Stimulated activated CD4-positive, alpha-beta T cell treated with anti-CD3 and anti-CD28 coated beads, Interleukin-15, amount 100 ng/mL, for 48 hours (primary cell): ENCODE measurements at places on chromosomes 12 and 14.

- DNase-seq = no peak
These were observed 15.3 kb upstream of the BCL7A start for GRCh38 chr12:122006186-122006926.

- DNase-seq = peak; percentile 79
These were observed 28.8 kb downstream of the RPGRIP1 start for GRCh38 chr14:21308479-21309237.

DNA sequence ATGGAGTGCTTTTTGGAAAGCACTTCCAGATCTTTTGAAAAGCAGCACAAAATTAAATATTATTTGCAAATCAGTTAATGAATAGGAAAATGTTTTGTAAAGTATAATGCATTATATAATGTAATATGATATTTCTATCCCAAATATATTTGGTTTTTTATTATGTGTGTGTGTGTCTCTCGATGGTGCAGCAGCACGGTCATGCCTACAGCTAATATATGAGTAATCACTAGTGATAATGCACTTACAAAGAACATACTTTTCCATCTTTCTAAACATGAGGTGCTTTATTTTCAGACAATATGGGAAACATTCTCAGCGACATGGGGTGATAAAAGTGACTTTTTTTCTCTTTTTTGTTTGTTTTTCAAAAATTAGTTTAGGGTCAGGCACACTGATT, 1.3 kb upstream of the EEA1 start:
- no peak for DNase-seq

DNA sequence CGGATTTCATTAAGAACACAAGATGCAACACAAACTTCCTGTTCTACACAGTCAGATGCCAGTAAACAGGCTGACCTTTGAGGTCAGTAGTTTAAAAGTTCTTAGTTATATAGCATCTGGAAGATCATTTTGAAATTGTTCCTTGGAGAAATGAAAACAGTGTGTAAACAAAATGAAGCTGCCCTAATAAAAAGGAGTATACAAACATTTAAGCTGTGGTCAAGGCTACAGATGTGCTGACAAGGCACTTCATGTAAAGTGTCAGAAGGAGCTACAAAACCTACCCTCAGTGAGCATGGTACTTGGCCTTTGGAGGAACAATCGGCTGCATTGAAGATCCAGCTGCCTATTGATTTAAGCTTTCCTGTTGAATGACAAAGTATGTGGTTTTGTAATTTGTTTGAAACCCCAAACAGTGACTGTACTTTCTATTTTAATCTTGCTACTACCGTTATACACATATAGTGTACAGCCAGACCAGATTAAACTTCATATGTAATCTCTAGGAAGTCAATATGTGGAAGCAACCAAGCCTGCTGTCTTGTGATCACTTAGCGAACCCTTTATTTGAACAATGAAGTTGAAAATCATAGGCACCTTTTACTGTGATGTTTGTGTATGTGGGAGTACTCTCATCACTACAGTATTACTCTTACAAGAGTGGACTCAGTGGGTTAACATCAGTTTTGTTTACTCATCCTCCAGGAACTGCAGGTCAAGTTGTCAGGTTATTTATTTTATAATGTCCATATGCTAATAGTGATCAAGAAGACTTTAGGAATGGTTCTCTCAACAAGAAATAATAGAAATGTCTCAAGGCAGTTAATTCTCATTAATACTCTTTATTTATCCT, 13.5 kb downstream of the PTGER2 start:
- DNase-seq = no peak

DNA sequence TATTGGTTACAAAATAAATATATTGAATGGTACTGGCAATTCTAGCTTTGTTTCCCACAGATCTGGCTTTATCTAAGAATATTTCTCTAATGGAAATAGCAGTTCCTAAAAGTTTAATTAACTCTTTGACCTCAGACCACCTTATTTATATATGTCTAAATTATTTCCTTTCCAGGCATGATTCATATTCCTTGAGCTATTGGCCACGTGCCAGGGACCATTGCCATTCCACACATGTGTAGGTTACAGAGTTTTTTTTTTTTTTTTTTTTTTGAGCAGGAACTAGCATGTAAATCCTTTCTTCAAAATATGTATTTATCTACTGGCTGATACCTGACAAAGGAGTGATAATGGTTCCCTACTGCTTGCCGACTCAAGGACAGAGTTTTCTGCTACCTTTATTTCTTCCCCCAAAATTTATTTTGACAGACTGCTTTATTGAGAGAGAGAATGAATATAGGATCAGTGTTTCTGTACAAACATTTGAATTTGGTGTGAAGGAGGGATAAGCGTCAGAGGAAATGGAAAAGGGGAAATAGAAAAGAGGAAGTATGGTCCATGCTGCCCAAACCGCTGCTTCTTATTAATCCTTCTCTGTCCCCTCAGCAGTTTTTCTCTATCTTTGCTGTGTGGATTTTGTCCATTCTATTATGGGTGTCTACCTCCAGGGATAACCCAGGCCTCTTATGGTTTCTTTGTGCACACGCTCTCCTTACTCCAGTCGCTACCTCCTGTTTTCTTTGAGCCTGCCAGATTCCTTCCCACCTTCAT, 36.4 kb downstream of the PDE3A start:
- DNase-seq = no peak

DNA sequence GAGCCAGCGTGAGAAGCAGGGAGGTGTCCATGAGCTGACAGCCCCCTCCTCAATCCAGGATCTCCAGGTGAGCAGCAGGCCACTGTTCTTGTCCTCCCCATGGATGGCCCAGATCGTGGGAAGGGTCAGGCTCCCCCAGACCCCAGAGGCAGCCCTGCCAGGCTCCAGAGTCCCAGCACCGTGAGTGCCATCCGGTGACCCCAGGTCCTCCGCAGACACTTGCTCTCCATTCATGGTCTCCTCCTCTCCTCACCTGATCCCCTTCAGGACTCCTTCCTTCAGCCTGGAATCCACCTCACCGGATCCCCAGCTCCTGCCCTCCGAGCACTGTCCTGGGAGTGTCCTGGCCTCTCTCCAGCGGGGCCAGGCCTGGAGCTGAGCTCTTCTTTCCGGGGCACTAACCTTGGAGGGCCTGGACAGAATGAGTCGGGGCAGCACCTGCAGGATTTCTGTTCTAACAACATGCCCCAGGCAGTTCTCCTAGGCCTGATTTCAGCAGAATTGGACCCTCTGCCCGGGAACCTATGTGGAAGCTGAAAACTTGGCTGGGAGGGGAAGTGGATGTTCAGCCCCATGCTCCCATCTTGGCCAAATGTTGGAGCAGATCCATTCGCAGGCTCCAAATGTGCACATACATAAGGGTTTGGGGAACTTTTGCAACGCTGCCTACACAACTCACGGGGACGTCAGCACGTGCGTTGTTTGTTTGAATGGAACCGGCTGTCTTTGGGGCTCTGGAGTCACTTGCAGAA, 341.6 kb upstream of the SFSWAP start:
- no peak for DNase-seq

DNA sequence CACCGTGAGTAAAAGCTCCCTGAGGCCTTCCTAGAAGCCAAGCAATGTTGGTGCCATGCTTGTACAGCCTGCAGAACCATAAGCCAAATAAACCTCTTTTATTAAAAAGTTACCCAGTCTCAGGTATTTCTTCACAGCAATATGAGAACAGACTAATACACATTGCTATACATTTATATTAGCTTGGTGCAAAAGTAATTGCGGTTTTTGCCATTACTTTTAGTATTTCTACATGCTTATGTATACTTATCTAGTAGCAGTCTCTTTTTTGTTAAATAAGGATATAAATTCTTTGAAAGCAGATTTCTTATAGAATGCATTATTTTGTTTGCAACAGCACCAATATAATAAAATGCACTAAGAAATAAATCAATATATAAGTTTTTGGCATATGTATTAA, 619.6 kb downstream of the FSCB start:
- no peak for DNase-seq

- no peak for DNase-seq
These were observed 89.7 kb downstream of the RFX4 start for GRCh38 chr12:106672314-106673025.

DNA sequence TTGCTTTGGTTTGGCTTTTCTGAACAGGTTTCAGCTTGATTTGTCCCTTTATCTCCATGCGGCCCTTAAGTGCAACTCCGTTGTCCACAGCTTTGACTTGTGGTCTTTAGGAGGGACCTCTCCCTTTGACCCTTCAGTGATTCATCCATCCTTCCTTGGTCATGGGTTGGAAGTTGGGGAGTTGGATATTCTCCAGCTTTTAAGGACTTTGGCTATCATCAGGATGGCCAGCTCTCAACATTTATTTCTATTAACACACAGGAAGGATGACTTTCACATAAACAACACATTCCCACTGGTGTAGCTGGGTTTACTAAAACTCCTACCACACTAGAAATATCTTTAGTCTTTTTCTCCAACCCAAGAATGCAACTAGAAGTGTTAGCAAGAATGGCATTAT, 50.9 kb upstream of the E2F7 start:
- no peak for DNase-seq

- no peak for DNase-seq
These were observed 59.1 kb downstream of the DCAF5 start for GRCh38 chr14:69093631-69094421.

DNA sequence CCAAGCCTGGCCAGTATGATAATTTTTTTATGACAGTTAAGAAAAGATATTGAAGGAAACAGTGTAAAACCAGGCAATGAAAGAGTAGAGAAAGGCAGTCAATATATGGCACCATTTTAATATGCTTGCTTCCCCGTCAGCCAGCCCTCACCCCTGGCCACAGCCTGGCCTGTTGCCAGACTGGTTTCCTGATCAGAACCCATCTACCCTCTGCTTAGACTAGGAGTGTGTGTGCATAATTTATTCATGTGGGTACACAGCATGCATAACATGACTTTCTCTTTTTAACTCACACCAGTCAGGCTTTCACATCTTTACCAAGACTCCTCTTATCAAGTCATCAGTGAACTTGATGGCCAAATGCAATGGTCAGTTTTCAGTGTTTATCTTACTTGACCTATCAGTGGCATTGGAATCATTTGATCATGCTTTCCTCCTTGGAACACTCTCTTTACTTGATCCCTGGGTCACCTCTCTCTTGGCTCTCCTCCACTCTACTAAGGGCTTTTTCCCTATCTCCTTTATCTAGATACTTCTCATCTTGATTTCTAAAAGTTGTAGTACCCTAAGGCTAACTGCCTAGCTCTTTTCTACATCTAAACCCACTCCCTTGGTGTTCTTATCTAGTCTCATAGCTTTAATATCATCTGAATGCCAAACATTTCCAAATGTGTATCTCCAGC, 10.0 kb upstream of the GPR19 start:
- DNase-seq = no peak

GRCh38 chr12:124190312-124191023, 104.4 kb upstream of the RFLNA start:
- DNase-seq = no peak

- DNase-seq = no peak
These were observed 88.6 kb downstream of the R3HDM2 start for GRCh38 chr12:57342207-57342691.

- DNase-seq = no peak
These were observed 994 bp downstream of the SRP54 start for GRCh38 chr14:34983786-34984185.

DNA sequence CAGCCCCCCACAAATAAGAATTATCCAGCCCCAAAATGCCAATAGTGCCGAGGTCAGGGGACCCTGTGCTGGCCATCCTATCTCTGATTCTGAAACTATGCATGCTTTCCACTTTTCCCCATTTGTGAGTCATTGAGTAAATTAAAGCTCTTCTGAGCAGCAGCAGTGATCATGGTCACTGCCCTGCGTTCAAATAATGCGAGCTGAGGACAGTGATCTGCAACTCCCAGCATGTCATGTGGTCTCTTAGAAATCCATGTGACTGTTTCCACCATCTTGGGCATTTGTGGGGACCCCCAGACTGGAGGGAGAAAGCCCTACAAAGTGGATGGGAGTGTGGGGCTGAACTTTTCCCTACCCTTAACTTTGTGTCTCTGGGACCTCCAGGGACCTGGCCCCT, 53.8 kb downstream of the C14orf132 start:
- DNase-seq = no peak

GRCh38 chr12:11707535-11707934, 58.1 kb downstream of the ETV6 start:
- DNase-seq = no peak

DNA sequence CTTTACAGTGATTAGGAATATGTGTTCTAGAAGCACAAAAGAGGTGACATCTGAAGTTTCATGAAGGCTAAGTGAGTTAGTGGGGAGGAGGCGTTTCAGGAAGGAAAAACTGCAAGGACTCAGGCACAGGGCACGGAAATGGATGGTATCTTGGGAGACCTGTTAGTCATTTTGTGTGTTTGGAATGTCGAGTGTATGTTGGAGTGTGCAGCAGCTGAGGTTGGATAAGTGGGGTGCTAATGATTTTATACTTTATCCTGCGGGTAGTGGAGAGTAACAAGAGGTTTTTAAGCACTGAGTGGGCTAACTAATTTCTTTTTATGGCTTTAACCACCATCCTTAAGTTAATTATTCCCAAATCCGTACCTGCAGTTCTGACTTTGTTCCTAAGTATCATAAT, 571.5 kb upstream of the FBXO33 start:
- DNase-seq = no peak

DNA sequence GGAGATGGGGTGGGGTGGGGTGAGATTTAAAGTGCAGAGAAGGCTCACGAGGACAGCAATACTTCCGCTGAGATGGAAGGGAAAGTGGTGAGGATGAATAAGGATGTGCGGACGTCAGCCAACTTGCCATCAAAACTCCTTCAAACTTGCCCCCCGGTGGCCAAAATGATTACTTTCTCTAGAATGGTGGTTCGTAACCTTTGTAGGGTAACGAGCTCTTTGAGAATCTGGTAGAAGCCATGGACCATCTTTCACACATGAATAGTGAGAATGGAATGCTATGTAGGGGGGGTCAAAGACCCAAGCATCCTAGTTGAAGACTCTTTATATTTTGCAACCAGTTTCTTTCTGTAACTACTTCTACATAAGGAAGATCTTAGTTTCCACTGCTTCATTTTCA, 245.9 kb upstream of the DDHD1 start:
- no peak for DNase-seq

- DNase-seq = no peak
These were observed 62.8 kb downstream of the PRMT8 start for GRCh38 chr12:3553681-3554370.

DNA sequence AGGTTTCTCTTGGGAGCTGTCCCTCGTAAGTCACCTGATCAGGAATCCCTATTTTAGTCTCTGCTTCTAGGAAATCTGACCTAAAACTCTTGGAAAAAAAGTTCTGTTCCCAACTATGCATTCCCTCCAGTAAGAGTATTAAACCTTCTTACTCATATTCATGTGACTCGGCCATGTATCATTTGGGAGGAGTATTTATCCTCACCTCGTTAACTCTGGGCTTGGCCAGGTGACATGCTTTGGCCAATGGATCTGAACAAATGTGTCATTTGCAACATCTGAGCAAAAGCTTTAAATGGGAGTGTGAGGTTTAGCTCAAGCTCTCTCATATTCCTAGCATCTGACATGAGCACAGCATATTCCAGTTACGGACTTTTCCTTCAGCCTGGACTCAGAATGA, 226.8 kb downstream of the NUAK1 start:
- DNase-seq = no peak

- DNase-seq = no peak
These were observed 732.4 kb downstream of the AACS start for GRCh38 chr12:125797421-125798175.

GRCh38 chr12:114400361-114400811, 5.6 kb downstream of the TBX5 start:
- DNase-seq = no peak
